NB4 (cell line): ENCODE measurements at places on chromosomes 5 and 9.

GRCh38 chr9:98368366-98369065, 113.1 kb upstream of the TBC1D2 start:
- DNase-seq = no peak

DNA sequence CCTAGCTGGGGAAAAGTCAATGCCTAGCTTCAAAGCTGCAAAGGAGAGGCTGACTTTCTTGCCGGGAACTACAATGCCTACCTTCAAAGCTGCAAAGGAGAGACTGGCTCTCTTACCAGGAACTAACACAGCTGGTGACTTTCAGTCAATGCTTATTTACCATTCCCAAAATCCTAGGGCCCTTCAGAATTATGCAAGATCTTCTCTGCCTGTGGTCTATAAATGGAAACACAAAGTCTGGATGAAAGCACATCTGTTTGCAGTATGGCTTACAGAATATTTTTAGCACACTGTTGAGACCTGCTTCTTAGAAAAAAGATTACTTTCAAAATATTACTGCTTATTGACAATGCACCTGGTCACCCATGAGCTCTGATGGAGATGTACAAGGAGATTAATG, 259.4 kb downstream of the PLK2 start:
- no peak for DNase-seq

DNA sequence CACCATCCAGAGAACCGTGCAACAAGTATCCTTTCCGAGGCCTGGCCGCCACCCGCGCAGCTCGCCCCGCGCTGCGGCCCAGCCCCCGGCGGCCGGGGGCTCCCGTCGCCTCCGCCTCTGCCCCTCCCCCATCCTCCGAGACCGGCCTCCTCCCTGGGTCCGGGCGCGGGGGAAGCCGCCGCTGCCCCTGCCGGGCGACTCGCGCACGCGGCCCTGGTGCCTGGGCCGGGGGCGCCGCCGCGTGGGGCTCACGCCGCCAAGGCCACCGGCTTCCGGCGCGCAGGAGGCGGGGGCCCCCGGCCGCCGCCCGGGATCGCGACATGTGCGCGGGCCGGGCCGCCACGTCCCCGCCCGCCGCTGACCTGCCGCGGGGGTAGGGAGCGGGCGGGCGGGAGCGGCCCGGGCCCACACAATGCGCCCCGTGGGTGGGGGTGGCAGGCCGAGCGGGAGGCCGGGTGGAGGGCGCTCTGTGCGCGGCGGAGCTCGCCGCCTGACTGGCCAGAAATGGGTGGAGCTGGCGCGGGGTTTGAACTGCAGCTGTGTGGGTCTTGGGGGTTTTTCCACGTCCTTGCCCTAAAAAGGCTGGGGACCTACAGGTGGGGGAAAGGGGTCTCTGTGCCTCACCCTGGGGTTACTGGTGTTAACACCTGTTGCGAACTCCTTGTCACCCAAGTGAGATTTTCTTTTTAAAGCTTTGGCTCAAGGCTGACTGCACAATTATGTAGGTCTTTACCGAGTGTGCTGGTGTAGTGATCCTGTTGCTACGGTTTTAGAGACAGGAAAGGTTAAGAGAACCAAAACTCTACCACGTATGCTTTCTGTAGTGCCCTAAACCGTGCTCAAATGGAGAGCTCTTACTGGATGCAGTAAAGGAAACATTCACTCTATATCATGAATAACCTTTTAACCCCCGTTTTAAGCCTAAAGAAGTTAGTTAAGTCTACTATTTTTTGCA, 32.3 kb downstream of the TNPO1 start:
- DNase-seq = peak; percentile 67

- DNase-seq = no peak
Observed at GRCh38 chr9:14677872-14678271, 15.4 kb downstream of the ZDHHC21 start.

- no peak for DNase-seq
Observed at GRCh38 chr5:52065182-52065581, 681.9 kb downstream of the ISL1 start.

- DNase-seq = no peak
Observed at GRCh38 chr9:108041551-108041950, 552.0 kb upstream of the KLF4 start.

GRCh38 chr5:33369485-33370465, 71.0 kb upstream of the TARS1 start:
- peak; percentile 19 for DNase-seq

DNA sequence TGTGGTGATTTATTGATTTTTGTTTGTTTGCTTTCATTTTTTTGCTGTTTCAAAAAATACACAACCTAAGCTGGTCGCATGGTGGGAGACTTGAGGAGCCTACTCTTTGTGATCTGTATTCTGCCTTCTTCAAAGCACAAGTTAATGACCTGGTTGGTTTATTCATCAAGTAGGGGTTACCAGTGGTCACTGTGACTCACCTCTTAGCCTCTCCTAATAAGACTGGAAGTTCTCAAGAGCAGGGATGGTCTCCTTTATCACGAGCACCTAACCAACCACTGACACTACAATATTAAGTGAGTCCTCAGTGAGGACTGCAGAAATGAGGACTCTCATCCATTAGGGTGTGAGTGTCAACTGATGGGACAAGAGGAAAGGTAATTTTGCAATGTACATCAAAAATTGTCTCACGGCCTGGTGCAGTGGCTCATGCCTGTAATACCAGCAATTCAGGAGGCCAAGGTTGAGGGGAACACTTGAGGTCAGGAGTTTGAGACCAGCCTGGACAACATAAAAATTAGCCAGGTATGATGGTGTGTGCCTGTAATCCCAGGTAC, 13.6 kb upstream of the MTMR12 start:
- DNase-seq = no peak

- no peak for DNase-seq
Observed at GRCh38 chr9:104883169-104883568, 44.8 kb downstream of the ABCA1 start.

DNA sequence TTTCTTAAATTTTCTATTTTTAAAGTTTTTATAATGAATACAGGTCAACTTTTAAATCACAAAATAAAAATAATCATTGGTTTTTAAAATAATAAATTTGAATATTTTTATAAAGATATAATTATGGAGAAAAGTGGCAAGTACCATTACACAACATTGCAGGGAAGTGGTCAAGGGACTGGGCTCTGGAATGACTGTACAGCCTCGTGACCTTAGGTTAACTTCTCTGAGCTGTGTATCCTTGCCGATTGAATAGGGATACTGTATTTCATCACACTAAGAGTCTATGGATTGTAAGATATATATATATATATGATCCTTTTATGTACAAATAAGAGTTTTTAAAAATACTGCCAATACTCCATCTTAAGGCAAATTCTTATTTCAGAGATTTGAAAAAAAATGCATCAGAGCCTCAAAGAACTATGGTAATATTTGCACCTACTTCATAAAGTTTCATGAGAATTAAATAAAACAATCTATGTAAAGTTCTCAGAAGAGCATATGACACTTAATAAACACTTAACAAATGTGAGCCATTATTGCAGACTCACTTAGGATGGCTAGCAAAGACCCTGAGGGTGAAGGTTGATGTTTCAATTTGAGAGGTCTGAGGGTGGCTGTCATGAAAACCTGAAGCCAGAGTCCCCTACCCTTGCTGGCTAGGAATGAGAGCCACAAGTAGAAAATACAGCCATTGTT, 136.5 kb downstream of the CCDC192 start:
- peak; percentile 40 for DNase-seq

- no peak for DNase-seq
Observed at GRCh38 chr5:145856285-145856818, 16.5 kb downstream of the GRXCR2 start.

GRCh38 chr9:87840134-87840533, 42.5 kb upstream of the SPATA31E1 start:
- DNase-seq = peak; percentile 14

DNA sequence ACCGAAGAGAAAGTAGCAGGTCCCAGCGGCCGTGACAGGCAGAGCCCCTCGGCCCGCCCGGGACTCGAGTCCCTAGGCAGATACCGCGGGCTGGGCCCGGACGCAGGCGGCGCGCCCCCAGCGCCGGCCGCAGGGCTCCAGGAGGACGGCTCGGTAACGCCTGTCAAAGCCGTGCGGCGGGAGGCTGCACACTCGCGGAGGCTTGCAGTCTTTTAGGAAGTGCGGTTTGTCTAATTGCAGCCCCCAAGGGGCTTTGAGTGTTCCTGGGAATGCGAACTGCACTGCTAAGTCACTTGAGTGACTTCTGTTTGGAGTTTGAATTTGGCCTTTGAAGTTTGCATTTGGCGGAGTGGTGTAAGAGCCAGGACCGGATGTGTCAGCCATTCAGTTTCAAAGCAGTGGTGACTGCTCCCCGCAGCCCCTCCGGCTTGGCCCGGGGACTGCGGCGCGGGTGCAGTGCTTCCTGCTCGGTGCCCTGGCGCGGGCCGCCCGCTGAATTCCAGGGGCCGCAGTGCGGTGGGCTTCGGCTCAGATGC, 1.3 kb downstream of the MAP3K1 start:
- peak; percentile 94 for DNase-seq

DNA sequence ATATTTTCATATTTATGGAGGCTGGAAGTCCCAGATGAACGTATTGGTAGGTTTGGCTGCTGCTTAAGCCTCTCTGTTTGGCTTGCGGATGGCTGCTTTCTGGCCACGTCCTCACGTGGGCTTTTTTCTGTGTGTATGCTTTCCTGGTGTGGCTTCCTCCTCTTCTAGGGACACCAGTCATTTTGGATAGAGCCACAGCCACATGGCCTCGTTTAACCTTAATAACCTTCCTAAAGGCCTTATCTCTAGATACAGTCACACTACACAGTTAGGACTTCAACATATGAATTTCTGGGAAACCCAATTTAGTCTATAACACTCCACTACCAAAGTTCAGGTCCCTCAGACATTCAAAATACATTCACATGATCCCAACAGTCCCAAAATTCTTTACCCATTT, 26.9 kb downstream of the NUTM2F start:
- DNase-seq = no peak

DNA sequence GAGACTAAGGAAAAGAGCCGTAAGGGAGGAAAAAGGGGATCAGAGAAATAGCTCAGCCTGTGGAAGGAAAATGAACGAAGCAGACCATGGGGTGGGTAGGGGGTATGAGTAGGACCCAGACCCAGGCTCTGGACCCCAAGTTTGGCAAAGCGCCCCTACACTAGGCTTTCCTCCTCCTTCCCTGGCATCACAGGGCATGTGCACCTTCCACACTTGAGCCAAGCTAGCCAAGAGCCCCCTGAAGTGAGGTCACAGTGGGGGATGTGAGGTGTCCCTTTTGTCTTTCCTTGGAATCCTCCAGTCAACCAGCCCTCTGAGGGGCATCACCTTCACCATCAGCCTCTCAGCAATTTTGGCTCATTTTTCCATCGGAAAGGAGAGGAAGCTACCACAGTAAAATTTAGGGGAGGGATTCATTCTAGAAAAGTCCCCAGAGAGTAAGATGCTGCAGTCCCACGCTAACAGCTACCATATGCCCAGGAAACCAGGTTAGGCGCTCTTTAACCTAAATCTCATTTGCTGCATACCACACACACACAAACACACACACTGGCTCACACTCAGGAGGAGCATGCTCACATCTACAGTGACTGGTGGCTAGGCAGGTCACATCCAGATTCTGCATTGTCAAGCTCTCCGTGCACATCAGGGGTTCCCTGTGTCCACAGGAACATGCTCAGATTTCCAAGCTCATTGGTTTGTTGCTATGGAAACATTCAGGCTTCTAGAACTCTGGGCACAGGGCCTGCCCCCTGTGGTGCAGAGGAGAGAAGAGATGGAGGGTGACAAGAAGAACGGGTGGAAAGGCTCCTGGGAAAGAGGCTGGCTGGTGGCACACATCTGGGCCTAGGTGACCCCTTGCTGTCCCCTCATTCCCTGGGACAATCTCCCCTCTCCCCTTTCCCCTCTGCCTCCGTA, 9.9 kb downstream of the REEP2 start:
- DNase-seq = no peak

- no peak for DNase-seq
Observed at GRCh38 chr9:81591791-81592190, 97.6 kb downstream of the TLE1 start.

GRCh38 chr9:65426231-65426630, 141.2 kb upstream of the FOXD4L5 start:
- DNase-seq = no peak

- DNase-seq = no peak
Observed at GRCh38 chr9:123616707-123617106, 260.7 kb downstream of the CRB2 start.

- DNase-seq = peak; percentile 97
Observed at GRCh38 chr9:126985870-126986498, 71.4 kb downstream of the RALGPS1 start.

DNA sequence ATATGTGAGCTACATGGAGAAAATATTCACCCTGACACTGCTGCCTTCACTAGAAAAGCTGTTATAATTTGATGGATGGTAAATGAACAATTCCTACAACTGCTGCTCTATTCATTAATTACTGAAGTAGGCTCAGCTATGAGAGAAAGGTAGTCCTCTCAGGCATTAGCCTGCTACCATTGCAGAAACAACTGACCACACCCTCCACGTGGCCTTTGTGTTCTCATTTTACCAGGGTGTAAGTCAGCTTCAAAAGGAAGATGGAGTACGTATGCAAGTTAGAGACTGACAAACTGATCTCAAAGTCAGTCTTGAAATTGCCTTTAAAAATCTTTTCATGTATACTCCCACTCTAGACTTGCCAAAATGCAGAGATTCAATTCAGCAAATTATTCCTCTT, 26.3 kb upstream of the TPD52L3 start:
- DNase-seq = no peak

DNA sequence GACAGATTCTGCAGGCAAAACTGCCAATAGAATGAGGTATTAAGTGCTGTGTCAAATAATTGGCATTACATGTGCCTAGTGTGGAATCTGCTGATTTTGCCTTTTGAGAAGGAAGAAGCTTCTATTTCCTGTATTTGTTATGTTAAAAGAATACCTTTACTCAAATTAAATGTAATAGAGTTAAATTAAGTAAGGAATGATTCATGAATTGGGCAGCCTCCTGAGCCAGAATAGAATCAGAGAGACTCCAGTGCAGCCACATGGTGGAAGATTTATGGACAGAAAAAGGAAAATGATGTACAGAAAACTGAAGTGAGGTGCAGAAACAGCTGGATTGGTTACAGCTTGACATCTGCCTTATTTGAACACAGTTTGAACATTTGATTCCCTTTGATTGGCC, 464.4 kb upstream of the SEMA6A start:
- DNase-seq = no peak

GRCh38 chr9:123420592-123421111, 64.7 kb downstream of the CRB2 start:
- DNase-seq = no peak

DNA sequence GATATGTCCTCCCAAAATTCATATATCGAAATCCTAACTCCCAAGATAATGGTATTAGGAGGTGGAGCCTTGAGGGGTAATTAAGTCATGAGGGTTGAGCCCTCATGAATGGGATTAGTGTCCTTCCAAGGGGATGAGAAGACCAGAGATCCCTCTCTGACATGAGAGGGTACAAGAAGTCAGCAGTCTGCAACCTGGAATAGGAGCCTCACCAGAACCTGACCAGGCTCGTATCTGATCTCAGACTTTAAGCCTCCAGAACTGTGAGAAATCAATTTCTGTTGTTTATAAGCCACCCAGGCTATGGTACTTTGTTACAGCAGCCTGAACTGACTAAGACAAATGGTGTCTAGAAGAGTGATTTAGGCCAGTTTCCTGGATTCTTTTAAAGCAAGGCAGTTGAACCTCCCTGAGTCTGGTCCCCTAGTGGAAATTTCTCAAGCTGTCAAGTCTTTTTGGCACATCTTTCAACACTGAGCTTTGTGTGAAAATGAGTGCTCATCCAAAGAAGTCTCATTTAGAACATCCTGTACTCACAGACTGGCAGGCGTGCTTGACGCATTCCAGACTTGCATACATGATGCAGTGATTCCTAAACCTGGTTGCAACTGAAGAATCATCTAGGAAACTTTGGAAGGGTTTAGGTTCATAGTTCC, 254.8 kb upstream of the PPP1R2B start:
- DNase-seq = no peak

- DNase-seq = no peak
Observed at GRCh38 chr5:108143581-108143980, 238.3 kb downstream of the FBXL17 start.
